ENCODE measurements at places on chromosomes 1 and 21.

GRCh38 chr1:228148196-228148861 is 1.4 kb upstream of the GJC2 start:
- DNase-seq: no peak

- DNase-seq: peak; percentile 79
Observed at GRCh38 chr1:182280504-182280900, 111.1 kb downstream of the GLUL start.

DNA sequence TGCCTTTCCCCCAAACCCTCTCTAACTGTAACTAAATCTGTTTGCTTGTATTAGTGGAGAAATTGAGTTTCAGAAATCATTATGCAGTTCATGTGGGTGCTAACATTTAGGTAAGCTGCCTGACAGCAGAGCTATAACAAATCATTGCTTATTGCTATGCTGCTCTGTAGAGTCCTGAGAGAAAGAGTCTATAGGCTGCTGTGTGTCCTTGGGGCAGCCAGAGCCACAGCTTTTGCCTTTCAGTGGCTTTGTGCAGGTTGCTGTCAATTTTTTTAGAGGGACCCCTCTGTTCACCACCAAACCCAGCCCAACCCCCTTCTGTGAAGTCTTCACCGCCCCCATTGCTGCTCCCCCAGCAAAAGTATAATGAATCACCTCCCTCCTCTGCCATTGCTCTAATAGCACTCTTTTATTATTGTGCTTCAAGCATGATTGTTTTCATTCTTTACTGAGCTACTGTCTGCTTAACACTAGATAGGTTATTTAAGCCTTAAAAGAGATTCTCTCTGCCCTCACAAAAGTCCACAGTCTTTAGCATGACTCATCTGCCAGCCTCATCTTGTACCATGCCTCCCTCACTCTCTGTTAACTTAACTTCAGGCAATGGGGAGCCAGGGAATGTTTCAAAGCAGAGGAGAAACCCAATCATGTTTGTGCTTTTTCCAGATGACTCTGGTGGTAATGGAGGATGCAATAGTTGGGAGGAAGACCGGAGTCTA is 38.6 kb downstream of the DIRAS3 start:
- DNase-seq: no peak

DNA sequence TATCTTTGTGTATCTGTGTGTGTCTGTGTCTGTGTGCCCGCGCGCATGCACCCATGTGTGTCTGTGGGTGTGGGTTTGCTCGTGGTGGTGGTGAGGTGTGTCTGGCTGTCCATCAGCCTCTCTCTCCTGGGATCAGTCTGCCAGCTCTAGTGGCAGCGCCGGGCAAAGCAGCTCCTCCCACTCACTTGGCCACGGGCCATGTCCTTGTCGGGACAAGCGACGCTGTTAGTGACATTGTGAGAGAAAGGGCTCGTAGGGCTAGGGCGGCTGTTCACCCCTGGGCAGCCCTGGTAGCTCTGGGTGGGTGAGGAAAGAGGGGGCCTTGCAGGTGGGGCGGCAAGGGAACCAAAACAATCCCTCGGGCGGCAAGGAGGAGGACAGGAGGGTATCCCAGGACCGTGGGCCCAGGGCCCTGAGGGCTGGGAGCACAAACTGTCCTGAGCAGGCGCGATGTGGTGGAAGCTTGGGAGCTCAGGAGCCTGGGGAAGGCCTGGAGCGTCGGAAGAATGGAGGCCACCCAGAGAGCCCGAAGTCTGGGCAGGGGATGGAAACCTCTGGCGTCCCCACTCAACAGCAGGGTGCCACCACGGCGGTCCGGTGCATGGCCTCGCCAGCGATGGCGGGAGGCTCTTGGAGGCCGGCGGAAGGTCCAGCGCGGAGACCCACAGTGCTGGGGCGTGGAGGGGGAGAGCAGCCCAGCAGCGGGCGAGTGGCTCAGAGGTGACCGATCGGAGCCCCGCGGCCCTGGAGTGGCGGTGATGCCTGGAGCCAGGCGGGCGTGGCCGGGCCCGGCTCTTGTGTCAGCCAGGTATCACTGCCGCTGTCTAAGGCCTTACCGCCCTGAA is 140.5 kb downstream of the LIPI start:
- no peak for DNase-seq

DNA sequence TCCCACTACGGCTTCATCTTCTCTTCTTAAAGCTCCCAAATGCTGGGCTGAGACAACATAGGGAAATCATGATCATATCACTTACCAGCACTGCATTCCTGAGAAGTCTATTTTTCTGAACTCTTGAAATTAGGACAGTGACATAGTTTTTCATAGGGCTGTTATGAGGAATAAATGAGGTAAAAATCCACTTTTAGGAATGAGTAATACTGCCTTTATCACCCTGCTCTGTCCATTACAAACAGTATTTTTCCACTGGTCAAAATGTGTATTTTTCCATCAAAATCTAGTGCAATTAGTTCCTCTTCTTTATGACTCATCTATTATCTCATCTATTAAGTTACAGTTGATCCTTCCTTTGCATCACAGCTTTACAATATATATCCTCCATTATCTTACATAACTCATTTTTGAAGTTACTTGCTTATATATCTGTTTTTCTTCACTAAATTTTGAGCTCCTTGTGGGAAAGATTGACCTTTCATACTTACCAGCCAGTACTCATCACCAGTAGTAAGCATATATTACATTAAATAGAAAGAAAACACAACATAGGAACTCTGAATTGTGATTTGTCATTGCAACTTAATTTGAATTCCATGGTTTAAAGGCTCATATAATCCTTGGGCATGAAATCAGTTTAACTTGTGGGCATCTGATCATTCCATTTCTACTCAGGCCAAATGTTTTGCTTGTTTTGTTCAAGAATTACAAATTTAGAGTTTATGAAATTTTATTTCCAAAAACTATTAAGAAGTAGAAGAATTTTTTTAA is 37.1 kb downstream of the PRRX1 start:
- DNase-seq: no peak

GRCh38 chr1:35642471-35642955 is 1.2 kb upstream of the PSMB2 start:
- DNase-seq: no peak

GRCh38 chr1:19319196-19319595 is 7.1 kb downstream of the SLC66A1 start:
- no peak for DNase-seq

DNA sequence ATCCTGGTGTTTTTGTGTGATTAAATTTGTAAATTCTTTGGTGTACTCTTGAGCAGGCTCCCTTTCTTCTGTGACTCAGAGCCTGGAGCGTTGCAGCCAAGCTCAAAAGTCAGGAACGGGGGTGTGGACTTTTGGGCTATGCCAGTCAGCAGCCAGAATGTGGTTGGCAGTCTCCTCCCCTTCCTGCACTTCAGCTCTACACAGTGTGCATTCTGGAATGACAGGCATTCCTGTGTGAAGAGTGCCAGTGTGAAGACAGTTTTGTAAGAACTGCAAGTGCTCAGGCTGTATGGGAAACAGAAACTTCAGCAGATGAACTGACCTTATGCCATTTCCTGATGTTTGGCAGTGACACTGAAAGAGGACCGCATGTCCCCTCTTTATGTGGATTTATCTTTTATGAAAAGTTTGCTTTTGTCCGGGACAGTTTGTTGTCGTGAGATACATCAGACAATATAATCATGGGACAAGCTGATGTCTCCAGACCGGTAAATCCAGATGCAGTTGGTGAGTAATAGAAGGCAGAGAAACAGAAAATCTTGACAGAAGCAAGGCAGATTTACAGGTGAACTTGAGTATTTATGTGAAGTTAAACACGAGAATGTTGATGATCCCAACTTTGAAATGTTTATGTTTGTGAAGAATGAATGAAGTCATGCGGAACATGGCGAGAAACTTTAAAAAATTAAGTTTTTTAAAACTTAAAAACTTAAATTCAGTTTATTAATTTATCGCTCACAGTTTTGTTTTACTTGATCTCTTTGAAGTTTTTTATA is 67.7 kb upstream of the RCC1 start:
- peak; percentile 78 for DNase-seq

DNA sequence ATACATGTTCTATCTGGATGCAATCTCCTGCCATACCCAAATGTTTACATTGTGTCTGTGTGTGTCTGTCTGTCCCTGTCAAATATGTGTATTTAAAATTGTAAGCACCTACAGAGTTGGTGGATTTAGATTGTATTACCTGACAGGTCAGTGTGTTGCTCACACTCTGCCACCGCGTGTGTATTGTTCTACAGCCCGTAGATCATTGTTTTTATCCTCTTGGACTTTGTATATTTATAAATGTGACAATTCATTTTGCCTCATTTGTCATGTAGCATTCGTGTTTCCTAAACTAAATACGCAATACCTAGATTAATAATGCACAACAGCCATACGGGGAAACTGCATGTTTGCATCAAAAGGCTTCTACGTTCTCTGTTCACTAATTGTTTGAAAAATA is 634 bp downstream of the ALG14 start:
- no peak for DNase-seq

DNA sequence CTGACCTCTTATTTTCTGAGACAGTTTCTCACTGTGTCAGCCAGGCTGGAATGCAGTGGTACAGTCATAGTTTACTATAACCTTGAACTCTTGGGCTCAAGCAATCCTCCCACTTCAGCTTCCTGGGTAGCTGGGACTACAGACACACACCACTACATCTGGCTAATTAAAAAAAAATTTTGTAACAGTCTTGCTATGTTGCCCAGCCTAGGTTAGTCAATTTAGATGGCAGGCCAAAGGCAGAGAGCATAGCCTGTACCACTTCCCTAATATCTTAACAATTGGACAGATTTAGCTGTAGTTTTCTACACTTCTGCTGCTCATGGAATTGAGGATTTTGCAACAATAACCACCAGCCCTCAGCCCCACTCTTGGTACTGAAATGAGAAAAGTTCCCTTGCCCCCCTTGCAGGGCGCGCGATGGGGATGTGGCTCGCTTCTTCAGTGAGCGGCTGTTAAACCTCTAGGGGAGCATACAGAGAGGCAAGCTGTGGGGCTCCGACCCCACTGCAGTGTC is 34.9 kb upstream of the PTGFRN start:
- no peak for DNase-seq

DNA sequence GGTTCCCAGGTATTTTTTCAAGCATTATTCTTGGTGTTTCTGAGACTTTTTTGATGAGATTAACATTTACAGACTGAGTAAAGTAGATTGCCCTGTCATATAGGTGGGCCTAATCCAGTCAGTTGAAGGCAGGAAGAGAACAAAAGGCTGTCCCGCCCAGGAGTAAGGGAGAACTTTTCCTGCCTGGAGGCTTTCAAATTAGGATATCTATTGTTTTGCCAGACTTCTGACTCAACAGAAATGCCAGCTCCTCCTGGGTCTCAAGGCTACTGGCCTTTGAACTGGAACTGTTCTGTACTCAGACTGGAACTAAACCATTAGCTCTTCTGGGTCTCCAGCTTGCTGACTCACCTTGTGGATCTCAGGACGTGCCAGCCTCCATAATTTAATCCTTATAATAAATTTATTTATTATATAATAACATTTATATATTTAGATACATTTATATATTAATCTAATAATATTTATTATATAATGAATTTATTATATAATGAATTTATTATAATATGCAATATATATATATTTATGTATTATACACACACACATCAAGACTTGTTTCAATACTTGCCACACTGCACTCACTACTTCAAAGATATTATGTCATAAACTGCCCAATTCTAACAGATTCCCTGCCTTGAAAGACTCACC is 510.8 kb upstream of the B3GALT2 start:
- no peak for DNase-seq

- no peak for DNase-seq
Observed at GRCh38 chr1:97166626-97167025, 445.0 kb downstream of the PTBP2 start.

- no peak for DNase-seq
Observed at GRCh38 chr1:193456811-193457280, 270.4 kb upstream of the B3GALT2 start.
